ENCODE measurements at places on chromosomes 11 and 22.

GRCh38 chr11:43952401-43953342, 10.2 kb downstream of the C11orf96 start:
- DNase-seq = no peak

- DNase-seq = peak; percentile 74
Measured at GRCh38 chr11:66543263-66544107, 2.4 kb downstream of the ZDHHC24 start.

- no peak for DNase-seq
Measured at GRCh38 chr11:120827820-120828219, 196.1 kb upstream of the TBCEL start.

DNA sequence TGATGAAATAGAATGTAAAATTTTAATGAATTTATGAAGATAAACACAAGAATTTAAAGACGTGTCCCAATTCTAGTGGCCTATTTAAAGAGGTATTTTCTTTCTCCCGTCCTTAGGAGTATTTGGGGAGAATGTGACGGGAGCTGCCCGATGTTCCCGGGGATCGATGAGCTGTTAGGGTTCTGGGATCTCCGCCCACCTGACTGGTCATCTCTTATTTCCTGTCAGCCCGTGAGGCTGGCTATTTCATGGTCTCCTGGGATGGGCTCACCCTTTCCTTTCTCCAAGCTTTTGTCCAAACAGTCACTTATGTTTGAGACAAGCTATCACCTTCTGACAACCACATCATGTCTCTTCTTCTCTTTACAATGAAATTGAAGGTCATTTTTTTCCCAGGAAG, 16.9 kb upstream of the CLMP start:
- no peak for DNase-seq

DNA sequence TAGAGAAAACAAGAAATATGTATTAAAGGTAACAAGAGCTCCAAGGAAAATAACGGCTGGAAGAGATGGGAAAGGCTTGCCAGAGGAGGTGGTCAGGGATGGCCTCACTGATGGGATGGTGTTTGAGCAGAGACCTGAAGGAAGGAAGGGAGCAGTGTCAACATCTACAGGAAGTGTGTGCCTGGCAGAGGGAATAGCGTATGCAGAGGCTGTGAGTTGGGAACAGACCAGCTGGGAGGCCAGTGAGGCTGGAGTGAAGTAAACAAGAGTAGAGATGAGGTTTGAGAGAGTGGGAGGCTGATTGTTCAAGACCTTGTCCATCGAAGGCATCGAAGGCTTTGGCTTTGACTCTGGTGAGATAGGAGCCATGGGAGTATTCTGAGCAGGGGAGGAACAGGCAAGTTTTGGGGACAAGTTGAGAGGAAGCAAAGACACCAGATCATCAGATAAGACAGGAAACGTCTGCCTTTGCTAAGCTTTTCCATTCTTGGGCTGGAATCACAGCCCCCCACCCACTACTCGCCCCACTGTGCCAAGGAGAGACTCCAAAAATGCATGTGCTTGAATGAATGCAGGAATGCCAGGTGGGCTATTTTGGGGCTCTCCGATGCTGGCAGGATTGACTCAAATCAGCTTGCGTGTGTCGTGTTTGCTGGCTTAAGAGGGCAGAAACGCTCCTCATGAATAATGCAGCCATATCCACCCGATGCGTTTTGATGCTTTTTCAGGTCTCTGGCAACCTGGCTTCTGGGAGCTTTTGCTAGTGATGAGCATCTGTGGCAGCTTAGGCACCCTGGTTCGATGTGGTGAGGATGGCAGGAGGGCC, 7.2 kb downstream of the SGSM1 start:
- DNase-seq = no peak

GRCh38 chr22:26068571-26068970, 100.7 kb upstream of the SEZ6L start:
- DNase-seq = no peak

Measured in pancreas (tissue), 10 donors.